ENCODE measurements at places on chromosomes 5 and 9.

GRCh38 chr5:14787801-14788579 lies 83.6 kb downstream of the ANKH start:
- DNase-seq: no peak

DNA sequence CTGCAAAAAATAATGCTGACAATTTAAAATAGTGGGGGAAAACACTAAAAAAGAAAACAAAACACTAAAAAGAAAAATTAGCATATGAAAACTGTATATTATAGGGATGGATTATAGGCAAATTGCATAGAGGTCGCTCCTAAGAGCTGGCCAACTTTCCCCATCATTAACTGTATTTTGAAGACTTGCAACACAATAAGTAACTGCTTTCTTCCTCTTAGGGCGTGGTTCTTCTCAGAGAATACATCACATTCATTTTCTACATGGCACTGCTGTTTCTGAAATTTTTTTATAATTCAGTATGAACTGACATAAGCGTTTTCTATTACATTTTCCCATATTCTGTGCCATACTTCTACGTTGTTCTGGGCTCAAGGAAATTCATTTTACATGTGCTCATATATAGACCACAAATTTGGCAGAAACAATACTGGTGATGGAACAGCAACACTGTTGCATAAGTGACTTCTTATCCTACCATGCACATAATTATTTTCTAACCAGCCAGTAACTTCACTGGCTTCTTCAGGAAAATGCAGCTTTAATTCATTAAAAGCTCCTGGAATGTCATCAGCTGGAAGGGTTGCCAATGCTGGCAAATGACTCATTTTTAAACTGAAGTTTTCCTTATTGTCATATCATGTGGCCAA lies 171.2 kb upstream of the DMAC1 start:
- DNase-seq: peak; percentile 69

GRCh38 chr5:138128334-138128733 lies 10.9 kb downstream of the NME5 start:
- DNase-seq: no peak

DNA sequence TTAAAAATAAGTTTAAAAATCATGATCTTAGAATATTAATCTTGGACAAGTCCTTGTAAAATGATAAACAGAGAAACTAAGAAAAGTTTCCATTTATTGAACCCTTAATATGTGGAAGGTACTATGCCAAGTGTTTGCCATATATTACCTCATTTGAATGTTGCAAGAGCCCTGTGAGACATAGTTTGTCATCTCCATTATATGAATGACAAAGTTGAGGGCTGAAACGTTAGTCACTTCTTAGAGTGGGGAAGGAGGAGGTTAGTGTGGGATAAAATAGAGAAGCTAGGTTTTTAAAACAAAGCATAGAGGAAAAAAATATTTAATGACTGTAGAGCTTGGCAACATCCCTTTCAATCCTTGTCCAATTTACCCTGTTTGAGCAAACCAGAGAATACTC lies 2.0 kb downstream of the TNC start:
- DNase-seq: no peak

DNA sequence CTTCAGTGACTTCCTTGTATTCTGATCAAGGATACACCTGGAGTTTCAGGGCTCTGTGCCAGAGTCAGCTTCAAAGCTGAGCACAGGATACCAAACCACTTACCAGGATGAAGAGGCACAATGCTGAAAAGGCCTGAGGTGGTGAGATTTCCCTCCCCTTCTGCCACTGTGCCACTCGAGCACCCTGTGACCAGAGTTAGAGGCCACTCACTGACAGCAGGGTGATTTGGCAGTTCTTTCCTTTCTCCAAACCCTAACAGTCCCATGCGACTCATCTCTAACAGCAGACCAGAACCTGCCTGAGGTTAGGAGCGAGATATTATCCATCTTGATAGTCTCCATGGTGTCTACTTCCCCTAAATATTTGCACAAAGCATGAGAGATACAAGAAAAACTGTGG lies 1.8 kb downstream of the PLGRKT start:
- no peak for DNase-seq

DNA sequence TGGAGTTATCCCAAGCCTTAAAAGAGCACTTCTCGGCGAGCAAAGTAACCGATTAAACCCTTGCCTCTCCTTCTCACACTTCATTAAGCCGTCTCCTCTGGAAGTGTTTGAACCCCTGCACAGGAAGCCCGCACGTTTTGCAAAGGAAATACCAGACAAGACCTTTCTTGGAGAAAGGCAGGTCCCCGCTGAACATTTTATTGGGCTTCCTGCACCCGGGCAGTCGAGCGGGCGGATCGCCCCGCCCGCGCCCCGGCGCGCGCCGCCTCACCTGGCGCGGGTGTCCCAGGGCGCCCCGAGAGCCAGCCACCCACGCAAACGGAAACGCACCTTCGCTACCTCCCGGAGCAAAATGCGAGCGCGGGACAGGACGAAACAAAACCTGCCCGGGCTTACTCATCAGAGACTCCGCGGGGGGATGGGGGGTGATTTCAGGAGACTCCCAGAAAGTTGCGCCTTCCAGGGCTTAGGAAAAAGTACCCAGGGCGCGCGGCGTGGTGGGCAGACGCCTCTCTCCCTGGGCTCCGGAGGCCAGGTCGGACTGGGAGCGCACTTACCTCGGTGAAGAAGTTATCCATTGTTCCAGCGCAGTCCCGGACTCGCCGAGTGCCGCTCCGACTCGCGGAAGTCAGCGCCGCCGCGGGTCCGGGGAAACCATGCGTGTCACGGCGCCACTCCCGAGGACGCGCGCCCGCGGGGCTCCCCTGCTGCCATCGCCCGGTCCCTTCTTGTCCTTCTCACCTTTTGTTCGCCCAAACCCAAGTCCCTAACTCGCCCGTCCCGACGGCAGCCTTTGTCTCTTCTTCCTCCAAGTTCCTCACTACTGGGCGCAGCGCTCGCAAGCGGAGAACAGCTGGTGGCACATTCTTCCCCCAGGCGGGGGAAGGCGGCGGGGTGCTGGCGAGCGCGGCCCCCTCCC lies 598 bp downstream of the MYO10 start:
- DNase-seq: no peak

DNA sequence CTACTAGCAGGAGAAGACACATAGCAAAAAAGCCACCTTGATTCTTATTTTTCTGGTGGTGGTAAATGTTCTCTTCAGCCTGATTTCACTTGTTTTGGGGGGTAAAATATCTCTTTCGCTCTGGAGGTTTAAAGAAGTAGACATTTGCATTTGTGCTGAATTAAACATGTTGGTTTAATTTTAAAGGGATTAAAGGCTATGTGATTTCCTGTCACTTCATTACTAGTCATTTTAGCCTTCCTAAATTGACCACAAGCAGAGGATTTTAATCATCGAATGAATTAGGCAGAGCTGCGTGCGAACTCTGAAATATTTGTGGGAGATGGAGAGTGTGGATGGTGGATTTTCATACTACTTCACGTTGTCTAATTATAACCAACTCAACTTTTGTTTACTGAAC lies 4.8 kb downstream of the RASGRF2 start:
- DNase-seq: no peak

DNA sequence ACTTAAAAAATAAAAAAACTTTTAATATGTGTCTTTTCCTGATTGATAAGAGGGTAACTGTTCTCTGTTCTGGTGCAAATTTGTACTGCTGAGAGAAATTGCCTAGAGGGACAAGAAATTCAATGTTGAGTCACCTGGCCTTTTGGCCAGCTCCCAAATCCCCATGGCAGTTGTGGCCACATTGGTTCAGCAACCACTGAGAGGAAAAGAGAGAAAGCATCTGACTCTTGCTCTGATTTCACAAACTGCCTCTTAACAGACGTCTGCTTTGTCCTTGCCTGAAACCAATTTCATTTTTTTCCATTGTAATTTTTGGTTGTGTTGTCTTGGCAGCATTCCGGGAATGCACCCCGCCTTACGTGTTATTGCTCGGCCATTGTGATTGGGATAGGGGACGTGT lies 42.4 kb downstream of the NTRK2 start:
- no peak for DNase-seq

DNA sequence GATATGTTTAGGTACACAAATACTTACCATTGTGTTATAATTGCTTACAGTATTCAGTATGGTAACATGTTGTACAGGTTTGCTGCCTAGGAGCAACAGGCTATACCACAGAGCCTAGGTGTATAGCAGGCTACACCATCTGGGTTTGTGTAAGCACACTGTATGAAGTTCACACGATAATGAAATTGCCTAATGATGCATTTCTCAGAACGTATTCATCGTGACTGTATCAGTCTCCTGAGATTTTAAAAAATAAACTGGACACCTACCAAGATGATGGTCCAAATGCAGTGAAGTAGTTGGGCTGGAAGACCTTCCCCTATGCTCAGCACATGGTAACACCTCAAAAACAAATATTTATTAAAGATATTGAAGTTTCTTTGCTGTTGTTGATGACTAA lies 103.3 kb upstream of the NFIB start:
- no peak for DNase-seq

DNA sequence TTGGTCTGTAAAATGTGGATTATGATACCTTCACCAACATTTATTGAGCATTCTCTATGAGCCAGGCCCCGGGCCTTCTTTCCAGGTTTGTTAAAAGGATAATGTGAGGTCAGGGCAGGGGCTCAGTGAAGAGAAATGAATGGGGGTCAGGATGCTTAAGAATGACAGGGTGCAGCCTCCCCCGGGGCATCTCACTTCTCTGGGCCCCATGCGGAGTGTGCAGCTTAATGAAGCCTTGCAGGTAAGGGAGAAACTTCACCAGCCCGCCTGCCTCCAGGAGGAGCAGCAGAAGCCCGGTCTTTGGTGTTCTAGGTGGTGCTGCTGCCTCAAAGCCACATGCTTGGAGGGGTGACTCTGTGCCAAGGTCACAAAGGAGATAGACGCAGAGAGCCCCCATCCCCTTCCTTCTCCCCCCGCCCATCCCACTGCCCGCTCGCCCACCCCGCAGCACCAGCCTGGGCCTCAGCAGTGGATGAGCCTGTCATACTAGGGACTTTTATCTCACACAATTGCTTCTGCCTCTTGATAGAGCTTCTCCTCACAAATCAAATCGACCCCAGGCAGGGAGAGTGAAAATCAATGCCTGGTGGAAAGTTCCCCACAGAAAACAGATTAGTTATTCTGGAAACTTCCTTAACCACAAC lies 244.8 kb downstream of the PBX3 start:
- no peak for DNase-seq

- no peak for DNase-seq
These were observed 64.3 kb downstream of the FEM1C start for GRCh38 chr5:115480271-115480670.

DNA sequence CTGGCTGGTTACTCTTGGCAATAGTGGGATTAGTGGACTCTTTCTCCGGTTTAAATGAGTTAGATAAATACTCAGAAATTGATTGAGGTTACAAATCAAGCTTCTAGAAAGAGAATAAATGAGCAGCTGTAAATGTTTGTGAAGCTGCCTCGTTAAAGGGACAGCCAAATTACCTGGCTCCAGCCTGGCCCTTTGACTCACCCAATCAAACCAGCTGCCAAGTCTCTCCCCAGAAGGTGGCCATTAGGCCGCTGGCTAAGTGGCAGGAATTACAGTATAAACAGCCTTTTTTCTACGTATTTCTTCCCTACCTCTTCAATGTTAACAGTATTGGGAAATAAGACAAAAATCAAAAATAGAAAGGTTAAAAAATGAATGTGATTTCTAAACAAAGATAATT lies 46.0 kb upstream of the SRFBP1 start:
- DNase-seq: no peak

GRCh38 chr5:7398596-7399280 lies 2.8 kb downstream of the ADCY2 start:
- no peak for DNase-seq

- DNase-seq: no peak
These were observed 247.6 kb upstream of the IRX4 start for GRCh38 chr5:2130361-2130760.
